Stimulated activated CD8-positive, alpha-beta memory T cell treated with anti-CD3 and anti-CD28 coated beads, Interleukin-15, amount 100 ng/mL, for 48 hours (primary cell): ENCODE measurements at places on chromosomes 6 and 20.

GRCh38 chr20:46375771-46376170 lies 30.6 kb downstream of the ELMO2 start:
- DNase-seq: no peak

GRCh38 chr6:44415873-44416502 lies 28.5 kb downstream of the CDC5L start:
- no peak for DNase-seq

DNA sequence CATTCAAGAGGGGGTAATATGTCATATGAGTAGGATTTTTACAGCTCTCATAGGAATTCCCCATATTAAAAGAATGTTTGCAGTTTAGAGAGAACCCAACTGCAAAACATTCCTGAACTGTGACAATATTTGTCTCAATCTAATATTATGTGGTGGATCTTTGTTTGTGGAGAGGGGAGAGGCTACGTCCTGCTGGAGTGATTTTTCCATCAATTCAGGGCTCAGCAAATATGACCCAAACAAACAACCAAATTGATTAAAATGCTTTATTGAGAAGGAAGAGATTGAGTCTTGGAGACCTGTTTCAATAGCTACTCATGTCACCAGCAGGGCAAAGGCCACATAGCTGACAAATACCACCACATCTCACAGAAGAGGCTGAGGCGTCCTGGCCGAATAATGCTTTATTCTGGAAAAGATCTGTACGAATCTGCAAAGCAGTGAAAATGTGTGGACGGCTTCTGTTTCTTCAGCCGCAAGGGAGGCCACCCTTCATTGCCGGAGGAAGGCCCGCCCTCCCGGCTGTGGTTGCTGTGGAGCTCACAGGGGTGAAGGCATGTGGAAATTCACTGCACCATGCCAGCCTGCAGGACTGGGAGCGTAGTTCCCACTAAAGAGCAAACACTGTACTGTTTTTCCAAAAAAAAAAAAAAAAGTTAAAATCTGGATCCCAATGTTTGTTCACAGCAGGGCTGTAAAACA lies 89.7 kb upstream of the QKI start:
- no peak for DNase-seq

DNA sequence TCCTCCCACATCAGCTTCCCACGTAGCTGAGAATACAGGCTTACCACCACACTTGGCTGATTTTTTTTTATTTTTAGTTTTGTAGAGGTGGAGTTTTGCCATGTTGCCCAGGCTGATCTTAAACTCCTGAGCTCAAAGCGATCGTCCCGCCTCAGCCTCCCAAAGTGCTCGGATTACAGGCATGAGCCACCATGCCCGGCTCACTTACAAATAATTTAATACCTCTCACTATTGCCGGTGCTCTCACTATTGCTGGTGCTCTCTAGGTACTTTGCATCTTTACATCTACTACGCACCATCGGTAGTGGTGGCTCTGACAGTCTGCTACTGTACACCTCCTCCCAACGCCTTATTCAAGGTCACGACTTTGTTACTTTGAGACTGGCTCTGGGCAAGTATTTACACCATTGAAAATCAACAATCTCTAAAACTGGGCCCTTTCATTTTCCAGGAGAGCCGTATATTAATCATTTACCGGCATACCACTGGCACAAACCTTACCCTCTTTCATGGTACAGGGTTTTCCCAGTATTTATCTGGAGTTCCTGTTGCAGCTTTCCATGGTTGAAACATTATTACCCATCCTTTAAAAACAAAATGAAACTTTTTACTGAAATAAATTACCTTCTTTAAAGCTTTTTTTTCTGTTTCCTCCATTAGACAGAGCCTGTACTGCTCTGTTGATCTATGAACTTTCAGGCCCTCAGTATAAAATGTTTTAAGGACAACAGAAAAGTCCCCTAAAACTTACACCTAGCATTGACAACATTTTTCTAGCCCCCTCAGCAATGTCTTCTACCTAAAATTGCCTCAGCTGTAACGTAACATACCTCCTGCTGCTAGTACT lies 259.6 kb upstream of the PLCB4 start:
- DNase-seq: no peak

GRCh38 chr6:63675138-63675537 lies 39.5 kb downstream of the PHF3 start:
- no peak for DNase-seq

- no peak for DNase-seq
Observed at GRCh38 chr6:164337024-164337924, 922.8 kb downstream of the QKI start.

DNA sequence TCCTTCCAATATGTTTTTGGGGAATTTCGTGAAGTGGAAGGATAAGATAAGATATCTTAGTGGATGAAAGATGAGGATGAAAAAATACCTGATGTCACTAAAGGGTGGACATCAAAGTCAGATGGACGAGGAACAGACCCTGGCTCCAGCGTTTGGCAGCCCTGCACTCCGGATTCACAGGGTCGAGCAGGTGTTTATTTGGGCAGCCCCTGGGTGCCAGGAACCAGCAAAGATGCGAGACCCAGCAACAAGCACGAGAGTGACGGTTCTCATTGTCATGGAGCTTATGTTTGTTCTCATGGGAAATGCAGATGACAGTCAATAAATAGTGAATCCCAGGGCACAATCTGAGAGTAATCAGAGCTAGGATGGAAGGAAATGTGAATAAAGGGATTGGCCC lies 131.1 kb downstream of the PHACTR3 start:
- no peak for DNase-seq

GRCh38 chr6:167245591-167245990 lies 45.5 kb upstream of the UNC93A start:
- DNase-seq: no peak

GRCh38 chr20:24657196-24657595 lies 187.8 kb downstream of the SYNDIG1 start:
- no peak for DNase-seq

DNA sequence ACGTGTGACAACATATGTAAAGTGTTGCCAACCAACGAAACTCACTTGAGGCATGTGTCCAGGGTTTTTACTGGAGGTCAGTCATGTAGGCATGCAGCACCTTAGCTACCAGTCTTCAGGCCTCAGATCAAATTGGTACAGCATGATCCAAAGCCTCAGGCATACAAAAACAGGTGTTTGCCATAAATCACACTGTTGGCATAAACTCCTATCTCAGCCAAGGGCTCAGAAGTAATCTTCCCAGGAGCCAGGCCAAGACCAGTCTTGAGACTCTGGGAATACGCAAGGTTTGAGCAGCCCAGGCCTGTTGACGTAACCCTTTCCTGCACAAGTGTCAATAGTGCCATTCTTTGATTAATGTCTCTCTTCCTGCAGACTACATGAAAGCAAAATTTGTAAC lies 163.5 kb downstream of the PRL start:
- no peak for DNase-seq

GRCh38 chr20:30612344-30612743 lies 645.1 kb upstream of the DEFB115 start:
- DNase-seq: no peak

- DNase-seq: no peak
Observed at GRCh38 chr6:73980096-73980495, 284.1 kb downstream of the CD109 start.

GRCh38 chr6:108660251-108660650 lies 99.5 kb downstream of the FOXO3 start:
- DNase-seq: no peak

GRCh38 chr6:153729189-153729588 lies 309.9 kb upstream of the OPRM1 start:
- DNase-seq: no peak

- DNase-seq: no peak
Observed at GRCh38 chr6:166394036-166394892, 11.5 kb upstream of the MPC1 start.

DNA sequence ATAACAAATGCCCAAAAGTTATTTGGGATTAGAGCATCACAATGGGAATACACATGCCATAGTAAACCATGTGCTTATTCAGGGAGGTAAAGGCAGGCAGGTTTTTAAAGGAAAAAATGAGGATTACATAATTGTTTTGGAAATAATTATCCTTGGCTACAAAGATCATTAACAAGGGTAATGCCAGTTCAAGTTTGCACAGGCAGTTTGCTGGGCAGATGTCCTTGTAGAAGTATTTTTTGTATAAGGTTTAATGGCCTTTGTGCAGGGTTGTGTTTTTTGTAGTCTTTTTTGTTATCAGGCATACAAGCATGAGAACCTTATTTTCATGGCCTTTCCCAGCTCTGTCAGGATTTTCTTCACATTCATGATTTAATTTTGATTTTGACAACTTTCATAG lies 24.7 kb downstream of the FBXO9 start:
- no peak for DNase-seq

DNA sequence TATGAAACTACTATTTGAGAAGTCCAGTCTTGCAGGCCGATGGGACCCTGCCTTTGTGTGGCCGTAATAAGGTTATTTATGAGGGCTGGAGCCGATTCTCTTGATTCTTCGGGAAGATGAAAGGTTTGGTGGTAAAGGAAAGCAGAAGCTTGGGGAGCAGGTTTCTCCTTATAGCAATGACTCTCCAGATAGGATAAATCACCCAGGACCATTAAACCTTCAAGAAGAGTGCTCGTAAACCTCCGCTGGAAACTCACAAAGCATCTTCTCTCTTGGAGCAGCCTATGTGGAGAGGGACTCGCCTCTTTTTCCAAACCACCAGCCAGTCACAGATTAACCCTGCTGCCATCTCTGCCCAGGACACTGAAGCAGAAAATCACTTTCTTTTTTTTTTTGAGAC lies 69.6 kb upstream of the SALL4 start:
- DNase-seq: no peak

DNA sequence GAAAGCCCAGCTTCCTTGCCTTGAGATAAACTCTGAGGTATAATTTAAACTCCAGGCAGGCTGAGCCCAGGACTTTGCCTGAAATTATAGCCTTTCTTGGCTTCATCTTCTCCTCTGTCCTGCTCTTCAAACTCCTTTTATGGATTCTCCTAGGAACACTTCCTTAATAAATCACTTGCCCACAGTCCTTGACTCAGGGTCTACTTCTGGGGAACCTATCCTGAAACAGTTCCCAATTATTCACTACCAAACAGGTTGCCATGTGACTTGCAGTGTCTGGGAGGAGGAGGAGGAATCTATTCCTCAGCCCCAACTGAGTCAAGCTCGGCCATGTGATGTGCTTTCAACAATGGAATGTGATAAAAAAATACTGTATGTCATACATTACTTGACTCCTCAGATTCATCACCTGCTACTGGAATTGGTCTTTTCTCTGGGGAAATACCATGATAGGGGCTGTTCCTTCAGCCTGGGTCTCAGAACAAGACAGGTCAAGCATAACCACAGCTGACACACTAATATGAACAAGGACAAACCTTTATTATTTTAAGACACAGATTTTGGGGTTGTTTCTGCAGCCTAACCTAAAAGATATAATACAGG lies 20.5 kb upstream of the CDKN1A start:
- DNase-seq: no peak

- no peak for DNase-seq
Observed at GRCh38 chr20:20188647-20189046, 136.3 kb downstream of the CFAP61 start.

- no peak for DNase-seq
Observed at GRCh38 chr6:138226700-138227315, 8.5 kb upstream of the PBOV1 start.

- no peak for DNase-seq
Observed at GRCh38 chr6:63537201-63537958, 34.9 kb upstream of the LOC128125822 start.

- no peak for DNase-seq
Observed at GRCh38 chr6:22925920-22926789, 356.8 kb downstream of the HDGFL1 start.

- no peak for DNase-seq
Observed at GRCh38 chr20:53425481-53425880, 168.2 kb downstream of the ZNF217 start.

- DNase-seq: no peak
Observed at GRCh38 chr20:13545790-13546189, 92.9 kb downstream of the TASP1 start.

DNA sequence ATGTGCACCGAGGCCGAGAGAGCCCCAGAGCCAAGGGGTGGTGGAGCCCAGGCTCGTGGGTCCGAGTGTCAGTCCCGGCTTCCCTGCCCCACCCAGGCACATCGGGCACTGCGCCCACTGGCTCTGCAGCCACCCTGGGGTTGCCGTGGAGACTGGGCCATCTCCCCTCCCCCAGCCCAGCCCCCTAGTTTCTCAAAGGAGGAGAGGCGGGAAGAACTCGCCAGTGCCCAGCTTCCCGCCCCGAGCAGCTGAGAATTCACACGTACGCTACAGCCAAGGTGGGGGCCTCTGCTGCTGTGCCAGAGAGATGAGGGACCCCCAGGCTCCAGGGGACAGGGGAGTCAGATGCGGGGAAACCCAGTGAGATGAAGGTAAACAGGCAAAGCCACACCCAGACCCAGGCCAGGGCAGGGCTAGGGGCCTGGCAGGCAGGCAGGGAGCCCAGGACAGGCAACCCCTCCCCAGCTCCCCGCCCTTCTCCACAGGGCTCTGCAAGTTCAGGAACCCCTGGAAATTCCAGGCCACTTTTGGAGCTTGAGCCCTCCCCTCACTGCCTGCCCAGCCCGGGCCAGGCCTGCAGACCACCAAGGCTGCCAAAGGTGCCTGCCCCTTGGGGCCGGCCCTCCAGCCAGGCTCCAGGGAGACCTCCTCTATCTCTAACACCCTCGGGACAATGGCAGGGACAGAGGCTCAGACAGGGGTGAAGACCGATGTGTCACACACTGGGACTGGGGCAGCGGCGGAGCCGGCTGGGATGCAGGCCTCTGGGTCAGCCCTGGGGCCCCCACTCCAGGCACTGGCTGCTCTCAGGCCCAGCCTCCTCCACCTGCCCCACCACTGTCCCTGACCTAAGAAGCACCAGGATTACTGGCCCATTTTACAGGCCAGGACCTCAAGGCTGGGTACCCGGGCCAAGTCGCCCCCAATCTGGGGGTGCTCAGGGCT lies 6.0 kb downstream of the LAMA5 start:
- DNase-seq: no peak

DNA sequence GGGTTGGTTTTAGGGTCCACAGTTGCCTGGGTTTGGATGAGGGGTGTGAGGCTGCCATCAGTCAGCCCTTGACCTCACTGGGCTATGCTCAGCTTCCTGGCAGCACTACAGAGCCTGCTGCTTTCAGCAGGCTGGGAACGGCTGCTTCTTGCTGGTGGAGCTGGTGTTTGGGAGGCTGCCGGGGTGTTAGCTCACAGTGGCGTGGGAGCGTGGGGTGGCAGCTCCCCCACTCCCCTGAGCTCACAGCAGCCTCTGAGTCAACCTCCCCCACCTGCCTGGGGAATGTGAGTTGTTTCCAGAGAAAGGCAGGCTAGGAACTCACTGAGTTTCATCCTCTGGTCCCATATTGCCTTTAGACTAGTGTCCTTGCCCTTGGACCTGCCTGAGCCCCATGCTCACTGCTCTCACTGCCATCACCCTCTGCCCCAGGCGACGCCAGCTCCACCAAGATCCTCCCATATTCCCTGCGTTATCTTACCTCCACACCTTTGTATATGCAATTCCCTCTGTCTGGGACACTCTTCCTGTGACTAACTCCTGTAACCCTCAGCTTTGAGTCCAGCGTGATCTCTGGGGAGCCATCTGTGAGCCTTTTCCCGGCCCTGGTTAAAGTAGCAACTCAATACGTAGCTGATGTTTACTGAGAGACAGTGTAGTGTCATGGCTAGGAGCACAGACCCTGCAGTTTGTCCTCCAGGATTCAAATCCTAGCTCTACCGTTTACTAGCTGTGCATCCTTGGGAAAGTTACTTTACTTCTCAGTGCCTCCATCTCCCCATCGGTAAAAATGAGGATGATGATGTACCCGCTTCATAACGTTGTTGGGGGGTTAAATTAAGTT lies 34.8 kb downstream of the PPP1R16B start:
- DNase-seq: peak; percentile 58
